ENCODE measurements at places on chromosomes 5 and 9.

GRCh38 chr5:79505138-79505537 lies 8.8 kb downstream of the HOMER1 start:
- DNase-seq = no peak

GRCh38 chr5:151146061-151146460 lies 11.5 kb downstream of the ANXA6 start:
- no peak for DNase-seq

DNA sequence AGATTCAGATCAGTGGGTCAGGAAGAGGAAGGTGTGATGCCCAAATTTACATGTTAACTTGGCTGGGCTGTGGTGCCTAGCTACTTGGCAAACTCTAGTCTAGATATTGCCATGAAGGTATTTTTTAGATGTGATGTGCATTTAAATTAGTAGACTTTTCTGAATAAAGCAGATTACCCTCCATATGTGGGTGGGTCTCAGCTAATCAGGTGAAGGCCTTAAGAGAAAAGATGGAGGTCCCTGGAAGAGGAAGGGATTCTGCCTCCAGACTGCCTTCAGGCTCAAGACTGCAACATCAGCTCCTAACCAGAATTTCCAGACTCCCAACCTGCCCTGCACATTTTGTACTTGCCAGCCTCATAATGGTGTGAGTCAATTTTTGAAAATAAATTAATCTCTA lies 115.8 kb downstream of the CEMIP2 start:
- no peak for DNase-seq

DNA sequence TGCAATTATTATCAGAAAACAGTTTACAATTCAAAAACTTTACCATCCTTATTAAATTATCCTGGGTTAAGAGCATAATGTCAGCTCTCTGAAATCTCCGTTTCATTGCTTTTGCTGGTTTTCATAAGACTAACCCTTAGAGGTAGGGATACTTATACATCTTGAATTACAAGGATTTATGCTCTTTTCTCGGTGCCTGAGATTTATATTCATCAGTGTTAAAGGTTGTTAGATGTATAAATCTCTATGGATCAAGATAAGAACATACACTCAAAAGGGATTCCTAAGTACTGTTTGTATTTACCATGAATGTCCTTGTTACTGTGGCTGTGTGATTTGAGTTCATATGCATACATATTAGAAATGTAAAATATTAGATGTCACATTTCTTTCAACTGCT lies 684.7 kb downstream of the EFNA5 start:
- DNase-seq = no peak

DNA sequence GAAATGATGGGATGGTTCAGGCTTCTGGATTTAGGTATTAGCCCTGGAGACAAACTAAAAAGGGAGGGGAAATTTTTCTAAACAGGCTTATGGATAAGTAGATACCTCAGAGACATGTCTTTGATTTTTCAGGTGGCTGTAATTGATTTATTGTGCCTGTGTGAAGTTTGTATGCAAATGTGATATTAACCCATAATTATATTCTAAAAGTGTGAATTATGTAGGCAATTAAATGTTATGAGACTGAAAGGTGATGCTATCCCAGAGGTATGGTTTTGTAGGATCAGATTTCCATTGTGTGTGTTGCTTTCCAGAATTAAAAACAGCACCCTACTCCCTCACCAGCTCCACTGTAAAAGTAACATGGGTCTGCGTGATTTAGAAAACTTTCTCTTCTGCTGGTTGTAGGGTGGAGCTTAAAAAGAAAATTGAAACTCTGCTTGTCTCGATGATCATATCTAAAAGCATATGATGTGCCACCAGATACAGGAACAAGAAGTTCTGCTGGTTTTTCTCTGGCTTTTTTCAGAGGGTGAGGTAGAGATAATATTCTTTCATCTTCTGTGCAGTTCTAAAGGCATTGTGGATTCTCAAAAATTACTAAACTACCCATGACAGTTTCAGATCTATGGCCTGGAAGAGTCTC lies 71.8 kb upstream of the TAF11L2 start:
- no peak for DNase-seq

DNA sequence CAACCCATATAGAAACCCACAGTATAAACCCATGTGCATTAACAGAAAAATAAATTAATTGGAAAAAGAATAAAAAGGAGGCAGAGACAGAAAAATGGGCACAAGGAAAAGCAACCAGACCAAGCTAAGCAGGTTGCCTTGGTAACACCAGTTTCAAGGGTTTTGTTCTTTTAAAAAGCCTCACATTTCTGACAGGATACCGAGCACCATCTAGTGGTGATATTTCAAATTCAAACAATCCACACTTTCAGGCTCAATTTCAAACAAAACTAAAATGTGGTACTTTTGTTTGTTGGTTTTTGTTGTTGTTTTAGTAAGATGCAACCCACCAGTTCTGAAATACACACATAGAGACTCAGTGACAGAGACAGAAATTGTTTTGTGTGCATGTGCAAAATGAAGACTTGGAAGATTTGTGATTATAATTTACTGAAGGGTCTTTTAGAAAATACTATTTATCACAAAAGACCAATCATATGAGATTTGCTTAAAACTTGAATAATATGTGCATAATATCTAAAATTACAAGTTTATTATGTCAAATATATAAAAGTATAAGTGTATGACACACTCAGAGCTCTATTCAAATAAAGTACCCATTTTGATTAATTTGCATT lies 318.2 kb downstream of the SLCO4C1 start:
- DNase-seq = peak; percentile 12

GRCh38 chr5:170585273-170585948 lies 81.6 kb downstream of the KCNIP1 start:
- no peak for DNase-seq

- DNase-seq = peak; percentile 3
Observed at GRCh38 chr9:80605129-80605528, 1033.4 kb downstream of the TLE4 start.

- DNase-seq = no peak
Observed at GRCh38 chr9:109856785-109857184, 76.8 kb downstream of the PALM2AKAP2 start.
